Ascending aorta (tissue), 2 donors: ENCODE measurements at places on chromosomes 5 and 9.

GRCh38 chr5:56088967-56089829 is 94.4 kb upstream of the IL6ST start:
- peak; percentile 28 for DNase-seq

- DNase-seq = no peak
Measured at GRCh38 chr9:137303893-137304382, 1.9 kb upstream of the NRARP start.

DNA sequence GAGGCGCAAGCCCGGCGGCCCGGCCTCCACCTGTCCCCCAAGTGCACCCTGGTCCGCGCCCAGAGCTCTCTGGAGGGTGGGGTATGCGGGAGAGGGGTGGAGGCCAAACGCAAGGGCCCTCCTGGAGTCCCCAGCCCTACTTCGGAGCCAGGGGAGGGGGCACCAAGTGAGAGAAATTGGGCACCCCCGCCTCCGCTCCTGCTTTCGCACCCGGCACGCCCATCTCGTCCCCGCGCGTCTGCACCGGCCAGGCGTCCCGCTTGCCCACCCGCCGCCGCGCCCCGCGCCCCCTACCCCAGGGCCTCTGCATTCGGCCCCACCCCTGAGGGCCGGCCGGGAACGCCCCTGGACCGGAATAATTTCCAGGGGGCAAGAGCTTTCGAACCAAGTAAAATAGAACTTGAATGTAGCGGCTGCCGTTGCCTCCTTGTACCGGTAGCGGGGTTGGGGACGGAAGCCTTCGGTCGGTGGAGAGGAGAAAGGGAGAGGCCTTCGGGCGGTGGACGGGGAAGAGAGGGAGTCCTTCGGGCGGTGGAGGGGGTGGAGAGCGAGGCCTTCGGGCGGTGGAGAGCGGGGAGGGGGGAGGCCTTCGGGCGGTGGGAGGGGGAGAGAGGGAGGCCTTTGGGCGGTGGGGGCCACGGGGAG is 694 bp upstream of the PHPT1 start:
- DNase-seq = no peak

DNA sequence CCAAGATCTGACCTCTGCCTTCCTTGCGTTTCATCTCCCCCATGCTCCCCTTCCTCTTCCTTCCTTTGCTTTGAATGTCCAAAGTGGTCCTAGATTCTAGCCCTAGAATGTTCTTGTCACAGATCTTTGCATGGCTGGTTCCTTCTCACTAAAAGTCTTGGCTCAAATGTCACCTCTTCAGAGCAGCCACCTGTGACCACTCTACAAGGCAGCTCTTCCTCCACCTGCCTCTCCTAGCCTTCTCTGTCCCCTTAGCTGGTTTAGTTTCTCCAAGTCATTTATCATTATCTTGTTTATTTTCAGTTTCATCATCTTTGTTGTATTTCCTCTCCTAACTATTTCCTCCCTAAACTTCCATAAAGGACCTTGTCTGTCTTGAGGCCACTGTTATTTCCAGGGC is 7.1 kb upstream of the OCLN start:
- DNase-seq = no peak

- DNase-seq = no peak
Measured at GRCh38 chr5:131413605-131414559, 150.0 kb downstream of the CDC42SE2 start.

GRCh38 chr5:122183098-122183787 is 53.9 kb downstream of the ZNF474 start:
- no peak for DNase-seq

- no peak for DNase-seq
Measured at GRCh38 chr9:68706363-68707201, 1.5 kb downstream of the PIP5K1B start.

GRCh38 chr5:142669477-142669876 is 16.4 kb downstream of the FGF1 start:
- no peak for DNase-seq

DNA sequence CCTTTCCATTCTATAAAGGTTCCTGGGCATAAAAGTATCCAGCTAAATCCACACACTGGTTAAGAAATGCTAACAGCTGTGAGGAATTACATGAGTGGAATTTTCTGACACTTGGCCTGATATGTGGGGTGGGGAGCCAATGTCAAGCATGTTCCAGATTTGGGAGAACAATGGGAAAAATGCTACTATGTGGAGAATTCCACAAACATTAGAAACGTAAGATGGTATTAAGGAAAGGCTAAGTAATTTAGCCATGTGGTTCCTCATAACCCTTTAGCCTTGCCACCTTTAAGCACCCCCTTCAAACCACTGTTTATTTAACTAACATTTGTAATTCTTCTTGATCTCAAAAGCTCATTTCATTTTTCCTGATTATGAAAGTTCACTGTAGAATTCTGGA is 149.2 kb downstream of the GNA14 start:
- DNase-seq = no peak

GRCh38 chr5:168365581-168366081 is 74.2 kb downstream of the WWC1 start:
- DNase-seq = peak; percentile 28

DNA sequence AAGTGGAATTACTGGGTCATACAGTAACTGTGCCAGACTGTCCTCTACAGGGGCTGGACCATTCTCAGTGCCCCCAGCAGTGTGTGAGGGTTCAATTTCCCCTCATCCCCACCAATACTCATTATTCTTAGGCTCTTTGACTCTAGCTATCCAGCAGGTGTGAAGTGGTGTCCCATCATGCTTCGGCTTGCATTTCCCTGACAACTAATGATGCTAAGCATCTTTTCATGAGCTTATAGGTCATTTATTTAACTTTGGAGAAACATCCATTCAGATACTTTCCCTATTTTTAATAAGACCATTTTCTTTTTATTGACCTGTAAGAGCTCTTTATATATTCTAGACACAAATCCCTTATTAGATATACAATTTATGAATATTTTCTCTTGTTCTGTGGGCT is 63.6 kb downstream of the ADAMTS2 start:
- DNase-seq = no peak

- no peak for DNase-seq
Measured at GRCh38 chr9:129197978-129198318, 19.9 kb upstream of the IER5L start.

- peak; percentile 86 for DNase-seq
Measured at GRCh38 chr5:67095346-67096171, 101.0 kb downstream of the CD180 start.

DNA sequence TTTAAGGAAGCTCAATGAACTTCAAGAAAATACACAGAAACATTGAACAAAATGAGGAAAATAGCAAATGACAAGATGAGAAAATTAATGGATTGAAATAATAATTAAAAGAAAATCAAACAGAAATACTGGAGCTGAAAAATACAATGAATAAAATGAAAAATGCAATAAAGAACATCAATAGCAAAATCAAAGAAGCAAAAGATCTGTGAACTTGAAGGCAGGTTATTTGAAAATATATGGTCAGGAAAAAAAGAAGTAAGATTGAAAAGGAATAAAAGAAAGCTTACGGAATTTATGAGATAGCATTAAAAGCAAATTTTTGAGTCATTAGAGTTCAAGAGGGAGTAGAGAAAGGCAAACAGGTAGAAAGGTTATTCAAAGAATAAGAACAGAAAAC is 42.4 kb downstream of the CERT1 start:
- no peak for DNase-seq

GRCh38 chr5:85512896-85513295 is 1104.8 kb upstream of the COX7C start:
- DNase-seq = no peak

DNA sequence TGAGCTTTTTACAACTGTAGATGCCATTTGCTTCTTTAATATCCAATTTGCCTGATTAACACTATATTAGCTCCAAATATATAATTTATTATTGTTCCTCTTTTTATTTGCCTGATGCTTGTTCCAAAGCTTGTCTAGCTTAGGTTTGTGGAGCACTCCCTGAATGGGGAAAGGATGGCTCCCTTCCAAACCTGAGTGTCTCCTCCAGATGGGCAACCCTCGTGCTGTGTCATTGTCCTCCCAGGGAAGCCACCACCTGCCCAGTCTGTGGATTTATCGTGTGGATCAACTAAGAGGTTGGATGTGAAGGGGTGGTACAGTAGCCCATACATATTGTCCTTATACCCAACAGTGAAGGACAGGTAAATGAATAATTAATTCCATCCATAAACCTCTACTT is 404.9 kb downstream of the CDK5RAP2 start:
- no peak for DNase-seq

- DNase-seq = no peak
Measured at GRCh38 chr9:7033076-7034045, 275.6 kb downstream of the KDM4C start.

DNA sequence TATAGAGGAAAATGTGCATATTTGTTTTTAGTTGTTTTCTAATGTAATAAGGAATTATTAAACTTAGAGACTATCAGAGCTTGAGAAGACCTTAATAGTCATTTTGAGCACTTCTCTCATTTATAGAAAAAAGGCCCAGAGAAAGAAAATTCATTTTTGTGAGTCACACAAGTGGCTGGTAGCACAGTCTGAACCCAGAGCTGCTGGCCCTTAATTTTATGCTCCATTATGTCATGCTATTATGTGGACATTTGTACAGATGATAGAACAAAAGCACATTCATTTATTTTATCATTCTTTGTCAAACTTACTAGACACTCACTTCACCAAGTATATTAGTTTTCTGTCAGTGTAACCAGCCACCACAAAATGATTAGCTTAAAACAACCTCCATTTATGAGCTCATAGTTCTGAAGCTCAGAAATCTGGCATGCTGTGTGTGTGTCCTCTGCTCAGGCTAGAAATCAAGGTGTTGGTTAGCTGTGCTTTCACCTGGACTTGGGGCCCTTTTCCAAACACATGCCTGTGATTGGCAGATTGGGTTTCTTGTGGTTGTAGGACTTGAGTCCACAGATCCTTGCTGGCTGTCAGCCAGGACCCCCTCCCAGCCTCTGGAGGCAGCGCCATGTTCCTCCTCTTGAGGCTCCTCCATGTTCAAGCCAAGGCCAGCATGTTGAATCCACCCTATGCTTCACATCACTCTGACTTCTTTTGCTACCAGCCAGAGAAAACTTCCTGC is 188.9 kb downstream of the ARHGAP26 start:
- DNase-seq = no peak

- no peak for DNase-seq
Measured at GRCh38 chr5:115433918-115434317, 110.7 kb downstream of the FEM1C start.

DNA sequence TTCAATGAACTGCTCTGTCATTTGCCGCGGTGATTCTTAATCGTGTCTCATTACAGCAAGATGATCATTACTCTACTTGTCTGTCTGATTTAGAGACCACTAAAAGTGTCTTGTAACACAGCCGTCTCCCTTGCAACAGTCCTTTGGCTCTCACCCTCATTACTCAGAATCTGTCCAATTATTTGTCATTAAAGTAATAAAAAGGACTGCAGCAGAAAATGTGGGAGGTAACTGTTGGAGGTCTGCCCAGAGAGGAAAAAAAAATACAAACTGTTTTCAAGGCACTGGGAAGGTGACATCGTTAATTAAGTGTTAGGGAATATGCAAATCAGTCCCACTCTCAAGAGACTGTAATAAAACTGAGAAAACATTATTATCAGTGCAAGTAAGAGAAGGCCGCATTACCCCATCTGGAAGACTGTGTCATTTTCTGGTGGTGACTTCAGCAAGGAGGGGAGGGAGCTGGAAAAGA is 281.0 kb downstream of the RASEF start:
- DNase-seq = no peak

DNA sequence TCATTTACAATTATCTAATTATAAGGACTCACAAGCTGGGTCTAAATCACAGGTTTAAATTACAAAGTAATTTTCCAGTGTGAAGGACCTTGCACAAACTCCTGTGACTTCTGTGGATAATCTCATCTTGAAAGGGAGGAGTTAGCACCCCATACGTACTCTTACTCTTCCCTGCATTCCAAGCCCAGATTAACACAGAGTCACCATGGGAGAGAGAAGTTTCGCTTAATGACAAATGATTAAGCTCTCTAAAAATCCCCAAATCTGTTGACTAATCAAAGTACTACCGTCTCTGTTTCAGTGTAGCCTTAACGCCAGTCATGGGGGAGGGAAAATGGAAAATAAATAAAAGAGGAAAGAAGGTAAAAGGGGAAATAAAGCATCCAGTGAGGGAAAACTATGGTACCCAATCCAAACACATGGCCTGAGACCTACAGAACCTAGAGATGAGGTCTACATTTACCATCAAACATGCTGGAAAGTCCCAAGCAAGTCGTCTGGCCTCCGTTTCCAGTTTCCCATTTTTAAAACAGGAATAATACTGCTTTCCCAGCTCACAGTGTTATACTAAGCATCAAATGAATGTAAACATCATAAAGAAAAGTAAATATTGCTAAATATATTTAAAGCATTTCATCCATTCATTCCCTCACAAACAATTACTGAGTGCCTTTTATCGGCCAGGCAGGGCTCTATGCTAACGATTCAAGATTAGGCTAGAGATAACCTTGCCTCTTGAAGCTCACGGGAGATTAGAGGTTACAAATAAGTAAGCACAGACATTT is 63.2 kb downstream of the PCA3 start:
- DNase-seq = no peak

DNA sequence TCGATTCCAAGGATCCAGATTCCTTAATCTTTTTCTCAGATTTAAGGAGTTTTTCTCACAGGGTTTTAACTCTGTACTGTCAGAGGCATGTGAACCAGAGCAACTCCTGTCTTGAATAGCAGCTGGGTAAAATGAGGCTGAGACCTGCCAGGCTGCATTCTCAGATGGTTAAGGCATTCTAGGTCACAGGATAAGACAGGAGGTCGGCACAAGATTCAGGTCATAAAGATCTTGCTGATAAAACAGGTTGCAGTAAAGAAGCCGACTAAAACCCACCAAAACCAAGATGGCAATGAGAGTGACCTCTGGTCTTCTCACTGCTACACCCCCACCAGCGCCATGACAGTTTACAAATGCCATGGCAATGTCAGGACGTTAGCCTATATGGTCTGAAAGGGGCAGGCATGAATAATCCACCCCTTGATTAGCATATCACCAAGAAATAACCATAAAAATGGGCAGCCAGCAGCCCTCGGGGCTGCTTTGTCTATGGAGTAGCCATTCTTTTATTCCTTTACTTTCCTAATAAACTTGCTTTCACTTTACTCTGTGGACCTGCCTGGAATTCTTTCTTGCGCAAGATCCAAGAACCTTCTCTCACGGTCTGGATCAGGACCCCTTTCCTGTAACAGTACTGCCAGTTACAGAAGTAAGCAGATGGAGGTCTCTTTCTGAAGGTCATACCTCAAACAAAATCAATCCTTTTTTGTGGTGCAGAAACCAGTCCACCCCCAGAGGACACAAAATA is 87.1 kb downstream of the SLC38A9 start:
- DNase-seq = no peak

- no peak for DNase-seq
Measured at GRCh38 chr9:124343533-124344290, 71.5 kb downstream of the PSMB7 start.
